ENCODE measurements at places on chromosomes 4 and X. TPM values are rescaled to one million over a fixed set of nuclear protein-coding genes. Genes with fewer than 3 reads are reported as not detected.

Gene DGAT2L6
- total RNA-seq: not detected

Gene GPR50
- not detected for total RNA-seq

DNA sequence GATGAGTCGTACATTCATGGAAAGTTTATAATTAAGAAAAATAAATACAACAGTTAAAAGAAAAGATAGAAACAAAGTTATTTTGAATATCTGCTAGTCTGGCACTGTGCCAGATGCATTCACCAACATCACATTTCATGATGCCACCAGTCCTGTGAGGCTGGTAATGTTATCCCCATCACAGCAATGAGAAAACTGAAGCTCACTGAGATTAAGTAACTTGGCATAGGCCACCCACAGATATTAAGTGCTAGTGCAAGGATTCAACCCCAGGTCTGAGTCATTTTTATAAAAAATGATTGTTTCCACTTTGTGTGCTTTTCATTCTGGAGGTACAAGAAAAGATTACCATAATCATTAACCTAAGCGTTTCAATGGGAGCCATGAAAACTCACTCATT is 65.0 kb upstream of the IL15 start:
- DNase-seq: no peak
- no peaks in the 10 kb centered on the region for H3K27me3 ChIP-seq
- no peak overlapping the region for H3K4me3 ChIP-seq
- H3K4me1 ChIP-seq: no peaks in the 10 kb centered on the region
- no peak overlapping the region for H3K27ac ChIP-seq

DNA sequence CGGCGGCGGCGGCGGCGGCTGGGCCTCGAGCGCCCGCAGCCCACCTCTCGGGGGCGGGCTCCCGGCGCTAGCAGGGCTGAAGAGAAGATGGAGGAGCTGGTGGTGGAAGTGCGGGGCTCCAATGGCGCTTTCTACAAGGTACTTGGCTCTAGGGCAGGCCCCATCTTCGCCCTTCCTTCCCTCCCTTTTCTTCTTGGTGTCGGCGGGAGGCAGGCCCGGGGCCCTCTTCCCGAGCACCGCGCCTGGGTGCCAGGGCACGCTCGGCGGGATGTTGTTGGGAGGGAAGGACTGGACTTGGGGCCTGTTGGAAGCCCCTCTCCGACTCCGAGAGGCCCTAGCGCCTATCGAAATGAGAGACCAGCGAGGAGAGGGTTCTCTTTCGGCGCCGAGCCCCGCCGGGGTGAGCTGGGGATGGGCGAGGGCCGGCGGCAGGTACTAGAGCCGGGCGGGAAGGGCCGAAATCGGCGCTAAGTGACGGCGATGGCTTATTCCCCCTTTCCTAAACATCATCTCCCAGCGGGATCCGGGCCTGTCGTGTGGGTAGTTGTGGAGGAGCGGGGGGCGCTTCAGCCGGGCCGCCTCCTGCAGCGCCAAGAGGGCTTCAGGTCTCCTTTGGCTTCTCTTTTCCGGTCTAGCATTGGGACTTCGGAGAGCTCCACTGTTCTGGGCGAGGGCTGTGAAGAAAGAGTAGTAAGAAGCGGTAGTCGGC is 528 bp downstream of the FMR1 start:
- H3K27me3 ChIP-seq: no peaks in the 10 kb centered on the region
- H3K4me3 ChIP-seq: peak overlapping the region; percentile 74
- H3K27ac ChIP-seq: peak overlapping the region; percentile 95
- peak; percentile 19 for DNase-seq
- H3K4me1 ChIP-seq: no peaks in the 10 kb centered on the region
- no peaks in the 10 kb centered on the region for H3K36me3 ChIP-seq

DNA sequence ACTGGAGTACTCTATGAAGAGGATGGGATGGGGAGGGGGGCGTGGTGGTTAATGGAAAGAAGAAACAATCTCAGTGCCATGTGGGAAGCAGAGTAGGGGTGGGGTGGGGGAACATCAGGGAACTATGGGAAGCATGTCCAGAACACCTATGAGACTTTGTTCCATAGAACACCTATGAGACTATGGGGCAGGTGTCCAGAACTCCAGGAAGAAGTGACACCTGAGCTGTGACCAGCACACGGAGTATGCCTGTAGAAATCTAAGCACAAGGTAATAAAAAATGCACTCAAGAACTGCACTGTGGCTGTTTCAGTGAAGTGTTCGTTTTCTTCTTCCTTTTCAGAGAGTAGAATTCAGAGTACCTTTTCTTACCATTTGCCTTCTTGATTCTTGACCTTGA is 704.8 kb upstream of the TENM3 start:
- no peaks in the 10 kb centered on the region for H3K27me3 ChIP-seq
- no peaks in the 10 kb centered on the region for H3K4me1 ChIP-seq
- DNase-seq: no peak
- no peaks in the 10 kb centered on the region for H3K36me3 ChIP-seq

DNA sequence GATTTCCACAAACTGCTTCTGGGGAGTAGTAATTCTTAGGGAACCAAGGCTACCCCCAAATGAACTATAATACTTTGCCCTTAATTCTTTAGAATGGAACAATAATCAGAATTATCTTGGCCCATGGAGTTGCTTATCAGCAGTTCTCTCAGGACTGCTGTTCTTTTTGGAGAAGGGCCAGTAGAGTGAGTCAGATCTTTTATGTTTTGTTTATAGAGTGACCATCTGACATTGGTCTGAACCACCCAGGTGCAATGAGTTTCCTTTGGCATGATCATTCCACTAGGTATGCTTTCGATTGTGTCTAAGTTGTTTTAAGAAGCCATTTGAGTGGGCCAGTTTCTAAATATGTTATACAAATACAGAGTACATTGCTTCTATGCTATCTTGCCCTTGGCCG is 31.8 kb downstream of the PRRG1 start:
- peaks cover 4% of the 10 kb centered on the region for H3K27me3 ChIP-seq
- no peaks in the 10 kb centered on the region for H3K36me3 ChIP-seq
- H3K4me3 ChIP-seq: no peak overlapping the region

DNA sequence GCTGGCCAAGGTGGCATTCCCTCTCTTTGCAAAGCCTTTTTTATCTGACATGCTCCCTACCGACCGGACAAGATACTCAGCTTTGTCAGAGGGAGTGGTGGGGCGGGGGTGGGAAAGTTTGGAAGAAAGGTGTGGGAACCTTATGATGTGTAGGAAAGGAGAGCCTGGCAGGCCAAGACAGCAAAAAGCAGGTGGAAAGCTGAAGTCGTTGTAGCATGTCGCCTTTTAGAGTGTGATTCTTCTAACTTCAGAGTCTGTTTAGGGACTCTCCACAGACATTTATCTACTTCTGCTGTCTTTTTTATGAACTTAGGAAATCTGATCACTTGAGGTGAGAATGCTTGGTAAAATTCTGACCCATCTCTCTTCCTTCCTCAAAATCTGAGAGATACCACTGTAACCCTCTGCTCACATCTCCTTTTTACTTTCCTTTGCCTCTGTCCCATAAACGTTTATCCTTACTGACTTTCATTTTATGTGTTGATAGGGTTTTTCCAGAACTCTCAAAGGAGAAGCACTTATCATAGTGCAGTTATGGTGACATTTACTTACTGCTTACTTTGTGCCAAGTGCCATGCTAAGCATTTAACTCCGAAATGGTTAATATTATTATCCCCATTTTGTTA is 8.2 kb upstream of the RUFY3 start:
- H3K27me3 ChIP-seq: no peaks in the 10 kb centered on the region
- no peak overlapping the region for H3K4me3 ChIP-seq
- no peaks in the 10 kb centered on the region for H3K4me1 ChIP-seq

Gene XK
- under 0.01 TPM for total RNA-seq

Gene REPS2
- total RNA-seq: 13.1 TPM

- DNase-seq: no peak
- no peak overlapping the region for H3K27ac ChIP-seq
- H3K36me3 ChIP-seq: no peaks in the 10 kb centered on the region
- no peaks in the 10 kb centered on the region for H3K27me3 ChIP-seq
- no peaks in the 10 kb centered on the region for H3K4me1 ChIP-seq
- no peak overlapping the region for H3K4me3 ChIP-seq
Observed at GRCh38 chr4:24370421-24370820, 213.9 kb downstream of the DHX15 start.

Gene VCX3A
- total RNA-seq: not detected

DNA sequence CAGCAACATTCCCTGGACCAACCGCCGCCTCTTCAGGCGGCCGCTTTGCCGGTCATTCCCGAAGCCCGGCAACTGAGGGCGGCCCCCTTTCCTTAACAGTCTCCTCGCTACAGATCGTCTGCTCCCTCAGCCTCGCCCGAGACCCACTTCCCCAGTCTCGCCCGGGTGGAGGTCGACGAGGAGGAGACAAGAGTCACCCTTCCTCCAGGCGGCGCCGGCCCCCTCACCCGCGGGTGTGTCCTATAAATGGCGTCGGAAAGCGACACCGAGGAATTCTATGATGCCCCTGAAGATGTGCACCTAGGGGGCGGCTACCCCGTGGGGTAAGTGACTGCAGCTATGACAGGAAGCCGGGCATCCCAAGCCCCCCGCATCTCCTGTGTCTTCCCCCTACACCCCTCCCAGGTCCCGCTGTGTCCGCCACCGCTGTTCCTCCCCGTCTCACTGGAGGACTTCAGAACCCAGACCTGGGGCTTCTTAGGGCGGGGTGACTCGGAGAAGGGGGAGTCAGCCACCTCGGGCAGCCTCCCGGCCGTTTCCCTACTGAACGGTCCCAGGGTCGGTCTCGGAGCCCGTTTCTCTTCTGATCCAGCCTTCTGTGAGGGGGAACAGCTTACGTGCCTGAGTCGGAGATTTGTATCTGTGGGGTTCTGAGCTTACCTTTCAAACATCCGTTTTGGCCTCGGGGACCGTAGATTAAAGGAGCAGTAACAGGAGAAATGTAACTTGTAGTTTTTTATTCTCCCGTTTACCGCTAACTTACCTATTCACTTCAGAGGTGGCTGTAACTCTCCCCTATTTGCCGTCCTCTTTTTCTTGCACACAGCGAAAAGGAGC is 570 bp downstream of the WDR44 start:
- peak overlapping the region; percentile 63 for H3K4me3 ChIP-seq
- H3K27me3 ChIP-seq: no peaks in the 10 kb centered on the region

GRCh38 chrX:15600745-15601144 is at the start of gene ACE2:
TSS of gene ACE2 (minus strand) at chrX:15600960. CDS start at chrX:15600911, 49 bp downstream.
- no peak for DNase-seq
- no peaks in the 10 kb centered on the region for H3K36me3 ChIP-seq
- peaks cover 36% of the 10 kb centered on the region for H3K27me3 ChIP-seq
- H3K4me1 ChIP-seq: no peaks in the 10 kb centered on the region
- no peak within 1 kb of the TSS for H3K27ac ChIP-seq
- no peak within 1 kb of the TSS for H3K4me3 ChIP-seq

DNA sequence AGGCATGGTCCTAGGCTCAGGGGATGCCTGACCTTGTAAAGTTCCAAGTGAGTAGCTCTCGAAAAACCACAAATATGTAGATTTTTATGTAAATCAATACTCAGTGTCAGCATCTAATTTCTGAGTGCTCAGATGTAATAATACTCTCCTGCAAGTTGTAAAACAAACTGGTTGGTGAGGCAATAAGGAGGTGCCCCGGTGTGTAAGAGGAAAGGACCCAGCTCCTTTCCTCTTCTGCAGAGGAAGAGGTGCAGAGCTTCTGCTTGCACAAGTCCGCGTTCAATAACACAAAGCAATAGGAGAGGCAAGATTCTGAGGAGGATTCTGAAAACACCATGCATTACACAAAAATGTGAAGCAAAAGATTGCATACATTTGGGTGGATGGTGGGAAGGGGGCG is 43.6 kb upstream of the ENPP6 start:
- no peaks in the 10 kb centered on the region for H3K4me1 ChIP-seq
- no peaks in the 10 kb centered on the region for H3K36me3 ChIP-seq
- no peak overlapping the region for H3K4me3 ChIP-seq
- no peak overlapping the region for H3K27ac ChIP-seq
- H3K27me3 ChIP-seq: no peaks in the 10 kb centered on the region

DNA sequence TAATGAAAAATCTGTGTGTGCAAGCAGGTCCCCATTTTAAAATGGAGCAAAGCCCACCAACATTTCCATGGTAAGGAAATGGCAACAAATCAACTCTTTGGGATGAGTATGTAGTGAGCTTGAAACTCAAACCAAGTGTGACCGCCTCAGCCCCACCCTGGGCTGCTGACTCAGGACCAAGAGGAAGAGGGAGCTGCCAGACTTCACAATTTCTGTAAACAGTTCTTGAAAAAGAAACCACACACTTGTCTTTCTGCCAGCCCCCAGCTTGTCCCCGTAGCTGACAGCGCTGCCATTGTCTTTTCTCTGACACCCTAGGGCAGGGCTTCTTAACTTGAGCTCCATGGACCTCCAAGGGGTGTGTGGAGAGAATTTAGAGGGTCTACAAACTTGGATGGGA is 10.3 kb downstream of the RTL5 start:
- no peaks in the 10 kb centered on the region for H3K36me3 ChIP-seq
- peak overlapping the region; percentile 75 for H3K27ac ChIP-seq
- no peak for DNase-seq
- H3K4me3 ChIP-seq: no peak overlapping the region

DNA sequence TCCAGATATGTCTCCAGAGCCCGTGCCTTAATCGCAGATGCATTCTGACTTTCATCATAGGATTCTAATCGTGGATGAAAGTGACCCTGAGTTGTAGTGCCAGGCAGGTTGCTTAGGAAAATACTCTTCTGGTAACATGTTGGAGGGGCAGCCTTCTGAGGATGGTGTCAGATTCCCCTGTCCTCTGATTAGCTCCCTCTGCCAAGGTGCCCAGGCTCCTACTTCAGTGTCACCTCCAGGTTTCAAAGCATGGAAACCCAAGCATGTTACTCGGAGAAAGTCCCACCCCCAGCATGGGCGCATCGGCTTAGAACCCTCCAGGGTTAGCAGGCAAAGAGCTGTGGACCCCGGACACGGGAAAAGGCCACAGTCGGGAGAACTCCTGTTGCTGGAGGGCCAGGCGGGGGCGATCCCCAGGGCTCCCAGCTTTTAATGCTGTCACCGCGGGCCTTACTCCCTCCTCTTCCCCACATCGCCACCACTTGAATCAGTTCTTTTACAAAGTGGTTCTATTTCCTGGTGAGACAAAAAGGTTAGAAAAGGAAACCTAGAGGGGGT is 44.5 kb downstream of the TRIM2 start:
- DNase-seq: no peak
- no peaks in the 10 kb centered on the region for H3K27me3 ChIP-seq
- peak overlapping the region; percentile 68 for H3K4me3 ChIP-seq

Gene FREM3
- total RNA-seq: not detected

DNA sequence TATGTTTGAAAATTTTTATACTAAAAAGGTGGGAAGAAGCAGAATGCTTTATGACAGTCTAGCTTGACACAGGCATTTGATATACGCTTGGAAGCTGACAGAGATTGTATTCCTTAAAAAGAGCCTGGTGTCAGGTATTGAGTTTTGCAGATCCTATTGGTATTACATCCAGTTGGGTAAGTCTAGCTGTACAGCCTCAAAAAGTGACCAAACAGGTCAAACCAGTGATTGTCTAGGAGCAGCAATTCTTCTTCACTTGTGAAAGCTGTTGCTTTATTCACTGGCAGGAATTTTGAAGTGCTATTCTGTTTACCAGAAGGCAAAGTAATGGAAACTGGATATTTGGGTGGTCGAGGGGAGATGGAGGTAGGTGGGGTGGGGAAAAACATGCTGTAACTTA is 77.5 kb downstream of the UCHL1 start:
- peak overlapping the region; percentile 20 for H3K27ac ChIP-seq
- H3K4me3 ChIP-seq: no peak overlapping the region
- no peaks in the 10 kb centered on the region for H3K36me3 ChIP-seq
- DNase-seq: peak; percentile 26
- no peaks in the 10 kb centered on the region for H3K4me1 ChIP-seq
- no peaks in the 10 kb centered on the region for H3K27me3 ChIP-seq

Gene C1QTNF7
- total RNA-seq: 2.6 TPM

GRCh38 chr4:87092389-87093141 is 127.9 kb downstream of the KLHL8 start:
- H3K4me3 ChIP-seq: no peak overlapping the region
- H3K27ac ChIP-seq: peak overlapping the region; percentile 57
- DNase-seq: peak; percentile 80
- H3K4me1 ChIP-seq: no peaks in the 10 kb centered on the region
- H3K36me3 ChIP-seq: no peaks in the 10 kb centered on the region
- H3K27me3 ChIP-seq: no peaks in the 10 kb centered on the region

Data from breast epithelium (tissue), 4 donors.